ENCODE measurements at places on chromosomes 13 and 19.
A peak's percentile ranks its signal among the peaks of the same experiment; 100 is the strongest.

GRCh38 chr13:74066937-74067336 is 67.3 kb downstream of the KLF12 start:
- no peak for DNase-seq

- DNase-seq, result no peak
Observed at GRCh38 chr13:107124730-107125129, 556.8 kb upstream of the ARGLU1 start.

DNA sequence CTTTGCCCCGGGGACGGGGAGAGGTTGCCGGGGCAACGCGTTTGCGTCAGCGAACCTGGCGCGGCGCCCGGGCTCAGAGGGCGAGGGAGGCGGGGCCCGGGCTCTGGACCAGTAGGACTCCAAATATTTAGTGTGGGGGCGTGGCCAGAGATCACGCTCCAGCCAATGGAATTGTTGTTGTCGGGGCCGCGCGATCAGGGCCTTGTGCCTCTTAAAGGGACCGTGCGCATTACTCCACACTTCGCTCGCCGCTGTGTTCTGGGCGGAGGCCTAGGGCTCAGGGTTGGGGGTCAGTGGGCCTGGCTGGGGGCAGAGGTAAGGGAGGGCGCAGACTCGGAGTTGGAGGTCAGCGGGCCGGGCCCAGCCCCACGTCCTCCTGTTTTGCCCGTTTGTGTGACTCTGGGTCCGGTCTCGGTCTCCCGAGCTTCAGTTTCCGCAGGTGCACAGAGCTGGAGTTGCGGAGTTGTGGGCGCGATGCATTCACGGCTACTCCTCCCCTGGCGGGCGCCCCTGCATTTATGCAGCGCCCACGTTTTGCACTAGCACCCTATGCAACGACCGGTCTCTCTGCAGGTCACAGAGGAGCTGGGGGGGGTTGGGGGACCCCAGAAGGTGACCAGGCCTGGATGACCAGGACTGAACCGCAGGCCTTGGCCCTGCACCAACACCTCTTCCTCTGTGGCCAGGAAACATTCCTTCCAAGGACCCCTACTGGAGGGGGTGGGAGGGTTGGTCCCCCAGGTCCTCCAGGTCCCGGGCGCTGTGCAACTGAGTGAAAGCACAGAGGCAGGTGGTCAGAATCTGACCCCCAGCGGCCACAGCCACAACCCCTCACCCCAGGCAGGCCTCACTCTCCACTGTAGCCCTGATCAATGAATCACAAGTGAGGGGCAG is 10.7 kb upstream of the MKNK2 start:
- DNase-seq, result peak; percentile 99

- no peak for DNase-seq
Observed at GRCh38 chr13:30148786-30149185, 158.6 kb downstream of the KATNAL1 start.

GRCh38 chr19:47469363-47469700 is 2.4 kb downstream of the SLC8A2 start:
- no peak for DNase-seq

DNA sequence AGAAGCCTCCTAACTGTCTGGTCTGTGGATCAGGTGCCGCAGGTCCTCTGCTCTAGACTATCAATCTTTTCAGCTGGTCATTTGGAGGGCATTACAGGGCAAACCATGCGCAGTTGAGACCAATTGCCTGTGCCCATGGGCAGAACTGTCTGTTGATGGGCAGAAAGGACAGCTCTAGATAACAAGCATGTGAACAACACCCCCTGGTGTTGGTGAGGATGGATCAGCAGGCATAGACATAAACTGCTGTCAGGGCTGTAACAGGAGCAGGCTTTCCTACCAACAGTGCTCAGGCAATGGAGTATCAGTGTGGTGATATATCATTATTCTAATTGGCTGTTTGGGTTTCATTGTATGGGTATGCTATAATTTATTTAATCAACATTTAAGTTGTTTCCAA is 104.7 kb upstream of the KL start:
- peak; percentile 65 for DNase-seq

DNA sequence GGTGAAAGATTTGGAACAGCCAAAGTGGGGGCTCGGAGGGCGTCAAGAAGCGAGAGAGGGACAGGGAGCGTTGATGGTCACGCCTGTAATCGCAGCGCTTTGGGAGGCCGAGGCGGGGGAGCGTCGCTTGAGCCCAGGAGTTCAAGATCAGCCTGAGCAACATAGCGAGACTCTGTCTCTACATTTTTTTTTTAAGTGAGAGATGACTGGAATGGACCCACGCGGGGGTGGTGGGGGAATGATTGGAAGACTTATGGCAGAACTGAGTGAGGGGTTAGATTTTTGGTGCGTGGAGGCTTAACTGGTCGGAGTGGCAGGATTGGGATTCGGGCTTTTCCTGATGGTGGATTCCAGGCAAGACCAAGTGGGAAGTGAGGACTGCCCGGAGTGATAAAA is 725 bp downstream of the PSMD8 start:
- no peak for DNase-seq

DNA sequence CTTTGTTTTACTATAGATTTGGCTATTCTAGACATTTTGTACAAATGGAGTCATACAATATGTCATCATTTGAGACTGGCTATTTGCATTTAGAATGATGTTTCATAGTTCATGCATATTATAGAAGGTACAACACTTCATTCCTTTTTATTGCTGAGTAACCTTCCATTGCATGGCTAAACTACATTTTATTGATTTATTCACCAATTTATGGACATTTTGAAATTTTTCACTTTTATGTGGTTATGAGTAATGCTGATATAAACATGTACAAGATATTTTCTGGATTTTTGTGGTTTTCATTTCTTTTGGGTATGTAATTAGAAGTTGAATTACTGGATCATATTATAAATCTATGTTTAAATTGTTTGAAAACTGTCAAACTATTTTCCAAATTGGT is 710.3 kb upstream of the SLITRK5 start:
- DNase-seq, result no peak

GRCh38 chr19:19461306-19461670 is 54.1 kb downstream of the TSSK6 start:
- DNase-seq, result no peak

- no peak for DNase-seq
Observed at GRCh38 chr13:61045251-61045650, 370.4 kb downstream of the PCDH20 start.

DNA sequence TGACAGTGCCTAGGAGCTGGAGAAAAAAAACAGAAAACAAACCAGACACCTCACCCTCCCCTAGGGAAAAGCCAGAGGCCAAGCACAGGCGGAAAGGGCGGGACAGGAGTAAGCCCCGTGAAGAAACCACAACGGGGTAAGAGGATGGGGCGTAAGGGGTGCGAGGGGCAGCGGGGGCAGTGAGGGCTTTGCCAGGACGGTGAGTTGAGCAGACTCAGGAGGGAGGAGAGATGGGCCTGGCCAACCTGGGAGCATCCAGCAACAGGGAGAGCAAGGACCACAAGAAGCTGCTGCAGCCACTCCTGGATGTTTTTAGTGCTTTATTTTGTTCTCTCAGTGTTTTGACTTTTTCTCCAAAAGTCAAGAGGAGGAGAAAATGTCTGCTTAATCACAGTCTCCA is 114.1 kb upstream of the SOX1 start:
- DNase-seq, result no peak

DNA sequence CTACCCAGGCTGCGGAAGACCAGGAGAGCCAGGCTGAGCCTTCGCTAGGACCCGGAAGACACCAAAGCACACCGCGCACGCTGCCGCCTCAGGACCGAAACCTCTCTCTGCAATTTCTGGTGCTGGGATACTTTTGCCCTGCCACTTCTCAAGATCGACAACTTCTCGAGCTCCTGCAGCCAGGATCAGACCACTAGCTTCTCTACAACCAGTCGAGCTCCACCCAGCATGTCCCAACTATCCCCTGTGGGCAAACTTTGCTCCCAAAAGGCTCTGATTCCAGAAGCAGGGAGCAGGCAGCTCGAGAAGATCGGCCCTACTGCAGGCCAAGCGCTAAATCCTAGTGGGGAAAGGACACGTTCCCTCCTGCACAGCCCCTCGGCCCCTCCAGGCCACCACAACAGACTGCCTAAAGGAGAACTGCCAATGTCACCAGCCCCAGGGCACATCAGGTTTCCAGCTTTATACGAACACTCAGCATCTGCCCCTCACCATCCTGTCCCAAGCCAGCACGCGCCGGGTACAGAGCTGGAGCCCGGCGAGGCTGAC is 979 bp downstream of the AKAP8 start:
- peak; percentile 81 for DNase-seq

GRCh38 chr13:113369881-113370280 is 6.0 kb upstream of the GRTP1 start:
- no peak for DNase-seq

GRCh38 chr19:12629215-12629614 is 18.5 kb downstream of the ZNF791 start:
- DNase-seq, result no peak

DNA sequence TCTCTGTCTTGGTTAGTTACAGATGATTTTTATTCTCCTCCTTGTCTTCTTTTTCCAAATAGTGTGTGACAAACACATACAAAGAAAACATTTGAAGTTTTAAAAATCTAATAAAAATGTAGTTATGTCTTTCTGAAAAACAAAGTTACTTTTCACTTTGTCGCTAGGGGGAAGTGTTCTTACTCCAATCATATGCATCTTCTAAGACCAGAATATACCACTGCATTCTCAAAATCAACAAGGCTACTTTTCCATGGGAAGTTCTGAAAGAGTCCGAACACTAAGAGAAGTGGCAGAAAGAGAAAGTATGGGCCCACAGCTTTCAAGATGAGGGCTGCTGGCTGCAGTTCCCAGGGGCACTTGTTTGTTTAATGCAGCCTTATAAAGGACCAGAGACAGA is 208.9 kb downstream of the DCT start:
- no peak for DNase-seq

DNA sequence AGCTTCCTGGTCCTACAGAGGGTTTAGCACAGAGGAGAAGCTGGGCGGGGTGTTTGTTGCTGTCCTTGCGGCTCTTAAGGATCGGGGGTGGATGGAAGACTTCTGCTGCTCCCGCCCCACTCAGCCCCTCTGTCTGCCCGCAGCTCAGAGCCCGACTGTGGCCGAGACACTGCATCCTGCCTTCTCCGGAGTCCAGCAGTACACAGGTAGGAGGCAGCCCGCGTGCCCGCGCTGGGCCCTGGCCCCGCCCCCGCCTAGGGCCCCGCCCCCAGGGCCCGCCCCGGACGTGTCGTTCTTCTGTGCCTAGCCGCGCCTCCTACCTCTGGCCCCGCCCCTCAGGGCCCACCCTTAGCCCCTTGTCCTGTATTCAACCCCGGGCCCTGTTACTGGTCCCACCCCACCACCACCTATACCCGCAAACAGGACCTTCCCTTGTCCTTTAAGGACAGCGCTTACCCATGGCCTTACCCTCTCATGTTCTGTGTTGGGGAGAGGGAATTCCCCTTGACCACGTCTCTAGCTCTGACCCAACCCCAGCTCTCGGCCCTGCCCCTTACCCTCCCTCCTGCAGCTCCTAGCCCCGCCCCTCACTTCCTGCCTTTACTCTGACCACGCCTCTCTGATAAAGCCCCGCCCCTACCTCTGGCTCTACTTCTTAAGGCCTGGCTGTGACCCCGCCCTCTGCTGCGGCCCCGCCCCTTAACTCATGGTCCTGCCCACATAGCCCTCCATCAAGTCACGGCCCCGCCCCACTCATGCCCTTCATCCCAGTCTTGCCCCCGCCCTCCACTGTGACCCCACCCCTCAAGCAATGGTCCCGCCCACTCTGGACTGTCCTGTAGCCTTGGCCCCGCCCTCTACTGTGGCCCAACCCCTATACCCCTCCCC is 60.5 kb downstream of the CELF5 start:
- peak; percentile 89 for DNase-seq

- DNase-seq, result peak; percentile 84
Observed at GRCh38 chr19:38394488-38394887, 6.0 kb downstream of the SPRED3 start.
